ENCODE measurements at places on chromosomes 6 and 20. TPM values are rescaled to one million over a fixed set of nuclear protein-coding genes. Genes with fewer than 3 reads are reported as not detected.

Gene LAMA2
- 86.1 TPM for total RNA-seq

Gene INSM1
- total RNA-seq = not detected

Gene AHCY
- 157 TPM for total RNA-seq

Gene LY6G6C
- total RNA-seq = not detected

Gene RRAGD
- total RNA-seq = 4.9 TPM

Gene TXNDC5
- total RNA-seq = 2,085 TPM

Gene HTR1B
- total RNA-seq = not detected

Gene CLIC5
- not detected for total RNA-seq

Gene BPIFB2
- total RNA-seq = not detected

Gene STMN3
- 2.0 TPM for total RNA-seq

Gene C6orf58
- not detected for total RNA-seq

Gene PLA2G7
- not detected for total RNA-seq

Gene PEDS1
- total RNA-seq = 12.6 TPM

Gene BPIFB1
- total RNA-seq = not detected

Gene FGD2
- total RNA-seq = not detected

Gene RIMS4
- 0.59 TPM for total RNA-seq

Gene COL12A1
- total RNA-seq = 72.5 TPM

Gene DYNLT2
- total RNA-seq = 0.45 TPM

Gene ATP9A
- 82.1 TPM for total RNA-seq

Gene BPI
- total RNA-seq = 0.30 TPM

Gene LSM2
- total RNA-seq = 24.6 TPM

Gene LCA5
- total RNA-seq = 2.1 TPM

Gene PTGIS
- 209 TPM for total RNA-seq

Gene ARMC12
- total RNA-seq = not detected

Gene VARS2
- 15.7 TPM for total RNA-seq

Gene TTK
- total RNA-seq = 0.70 TPM

Gene SLC52A3
- total RNA-seq = not detected

Gene LHFPL5
- total RNA-seq = not detected

Gene UNC93A
- not detected for total RNA-seq

Gene SLC17A1
- total RNA-seq = not detected

Gene TPBG
- 16.4 TPM for total RNA-seq

Gene NUDT3
- total RNA-seq = 13.9 TPM

Gene LPA
- not detected for total RNA-seq

Gene GHRH
- not detected for total RNA-seq

Gene SLC2A10
- 45.4 TPM for total RNA-seq

Gene EFCAB8
- under 0.01 TPM for total RNA-seq

Gene CTCFL
- not detected for total RNA-seq

Gene NNAT
- total RNA-seq = 0.23 TPM

Gene EXOC2
- total RNA-seq = 22.2 TPM

Gene OLIG3
- not detected for total RNA-seq

Gene RBM24
- total RNA-seq = 12.9 TPM

Gene TAGAP
- not detected for total RNA-seq

Data from smooth muscle cell of the coronary artery (primary cell).